ENCODE measurements at places on chromosomes 5 and 9. TPM values are rescaled to one million over a fixed set of nuclear protein-coding genes. Genes with fewer than 3 reads are reported as not detected.

The FOXD4L3 gene
- total RNA-seq, result not detected

DNA sequence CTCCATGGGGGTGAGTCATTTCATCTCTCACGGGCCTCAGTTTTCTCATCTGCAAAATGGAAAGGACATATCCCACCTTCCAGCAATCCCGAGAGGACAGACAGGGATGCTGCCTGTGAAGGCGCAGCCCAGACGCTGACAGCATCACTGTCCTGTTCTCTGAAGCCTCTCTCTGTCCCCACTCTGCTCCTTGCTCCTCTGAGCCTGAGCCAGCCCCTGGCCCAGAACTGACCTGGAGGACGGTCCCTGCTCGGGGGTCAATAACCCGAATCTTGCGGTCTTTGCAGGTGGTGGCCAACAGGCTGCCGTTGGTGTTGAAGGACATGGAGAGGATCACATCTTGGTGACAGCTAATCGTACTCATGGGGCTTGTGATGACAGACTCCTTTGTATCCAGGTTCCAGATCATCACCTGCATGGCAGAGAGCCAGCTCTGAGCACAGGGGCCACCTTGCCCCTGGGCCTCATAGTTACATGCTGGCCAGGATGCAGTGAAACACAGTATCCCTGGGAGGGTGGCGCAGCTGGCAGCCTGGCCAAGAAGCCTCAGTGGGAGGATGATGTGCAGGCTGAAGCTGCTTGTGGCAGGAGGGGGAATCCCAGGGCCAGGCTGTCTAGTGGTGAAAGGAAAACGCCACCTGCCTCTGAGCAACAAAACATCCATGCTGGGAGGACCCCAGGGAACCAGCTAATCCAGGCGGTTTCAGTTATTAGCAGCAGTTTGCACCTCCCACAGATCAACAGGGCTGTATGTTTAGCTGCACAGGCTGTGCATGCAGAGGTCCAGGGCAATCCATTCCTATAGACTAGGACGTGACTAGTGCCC lies 14.0 kb upstream of the TRIM14 start:
- no peak for DNase-seq

DNA sequence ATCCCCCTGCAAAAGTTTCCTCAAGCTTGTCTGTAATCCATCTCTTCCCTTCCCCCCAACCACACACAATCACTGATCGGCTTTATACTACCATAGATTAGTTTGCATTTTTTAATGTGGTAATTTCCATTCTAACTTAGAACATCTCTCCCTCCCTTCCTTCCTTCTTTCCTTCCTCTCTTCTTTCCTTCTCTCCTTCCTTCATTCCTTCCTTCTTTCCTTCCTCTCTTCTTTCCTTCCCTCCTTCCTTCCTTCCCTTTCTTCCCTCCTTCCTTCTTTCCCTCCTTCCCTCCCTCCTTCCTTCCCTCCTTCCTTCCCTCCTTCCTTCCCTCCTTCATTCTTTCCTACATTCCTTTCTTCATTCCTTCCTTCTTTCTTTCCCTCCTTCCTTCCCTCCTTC lies 166.2 kb upstream of the MSX2 start:
- no peak for DNase-seq

DNA sequence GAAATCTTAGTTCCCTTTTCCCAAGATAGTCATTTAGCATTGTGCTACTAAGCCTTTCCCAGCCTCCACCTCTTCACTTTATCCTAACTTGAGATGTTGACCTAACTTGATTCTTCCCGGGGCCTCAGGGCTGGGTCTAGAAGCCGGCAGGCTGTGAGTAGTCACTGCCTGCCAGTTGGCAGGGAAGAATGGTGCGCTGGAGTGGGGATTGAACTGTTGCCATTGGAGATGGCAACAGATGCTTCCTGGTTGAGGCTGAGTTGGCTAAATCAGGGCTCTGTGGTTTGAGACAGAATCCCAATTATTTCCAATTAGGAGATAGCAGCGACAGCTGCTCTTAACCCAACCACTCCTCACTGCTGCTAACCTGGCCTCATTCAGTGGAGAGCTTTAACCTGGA lies 343.1 kb downstream of the BRINP1 start:
- DNase-seq, result peak; percentile 41

Measured in thyroid gland (tissue), 4 donors.